ENCODE measurements at places on chromosomes 16 and 17.

DNA sequence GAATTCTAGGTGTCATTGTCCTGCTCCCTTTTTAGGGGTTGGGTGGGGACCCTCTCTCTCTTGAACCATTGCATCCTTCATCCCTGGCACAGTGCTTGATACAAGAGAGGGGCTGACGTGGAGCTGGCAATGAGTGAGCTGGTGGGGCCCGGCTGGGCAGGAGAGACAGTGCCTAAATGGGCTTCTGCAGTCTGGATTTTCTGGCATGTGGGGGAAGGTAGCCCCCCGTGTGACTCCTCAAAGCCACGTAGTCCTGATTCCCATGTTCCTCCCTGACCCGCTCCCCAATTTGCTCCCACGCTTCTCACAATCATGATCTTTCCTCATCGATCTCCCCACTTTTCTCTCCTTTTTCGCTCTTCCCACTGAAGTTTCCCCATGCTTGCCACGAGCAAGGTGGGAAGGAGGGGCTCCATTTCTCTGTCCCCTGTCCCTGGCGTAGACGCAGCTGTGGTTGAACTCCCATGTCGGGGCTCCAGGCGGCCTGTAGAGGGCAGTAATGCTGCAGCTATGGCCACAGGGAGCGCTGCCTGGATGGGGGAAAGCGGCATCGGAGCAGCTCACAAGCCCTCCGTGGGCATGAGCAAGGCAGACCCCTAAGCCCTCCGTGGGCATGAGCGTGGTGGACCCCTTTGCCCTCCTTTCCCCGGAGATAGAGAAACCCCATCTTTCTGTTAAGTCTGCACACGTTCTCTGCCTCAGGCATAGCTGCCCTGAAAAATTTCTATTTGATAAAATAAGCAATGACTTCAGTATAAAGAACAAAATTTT lies 47.5 kb downstream of the HAPSTR1 start:
- peak; percentile 60 for DNase-seq

DNA sequence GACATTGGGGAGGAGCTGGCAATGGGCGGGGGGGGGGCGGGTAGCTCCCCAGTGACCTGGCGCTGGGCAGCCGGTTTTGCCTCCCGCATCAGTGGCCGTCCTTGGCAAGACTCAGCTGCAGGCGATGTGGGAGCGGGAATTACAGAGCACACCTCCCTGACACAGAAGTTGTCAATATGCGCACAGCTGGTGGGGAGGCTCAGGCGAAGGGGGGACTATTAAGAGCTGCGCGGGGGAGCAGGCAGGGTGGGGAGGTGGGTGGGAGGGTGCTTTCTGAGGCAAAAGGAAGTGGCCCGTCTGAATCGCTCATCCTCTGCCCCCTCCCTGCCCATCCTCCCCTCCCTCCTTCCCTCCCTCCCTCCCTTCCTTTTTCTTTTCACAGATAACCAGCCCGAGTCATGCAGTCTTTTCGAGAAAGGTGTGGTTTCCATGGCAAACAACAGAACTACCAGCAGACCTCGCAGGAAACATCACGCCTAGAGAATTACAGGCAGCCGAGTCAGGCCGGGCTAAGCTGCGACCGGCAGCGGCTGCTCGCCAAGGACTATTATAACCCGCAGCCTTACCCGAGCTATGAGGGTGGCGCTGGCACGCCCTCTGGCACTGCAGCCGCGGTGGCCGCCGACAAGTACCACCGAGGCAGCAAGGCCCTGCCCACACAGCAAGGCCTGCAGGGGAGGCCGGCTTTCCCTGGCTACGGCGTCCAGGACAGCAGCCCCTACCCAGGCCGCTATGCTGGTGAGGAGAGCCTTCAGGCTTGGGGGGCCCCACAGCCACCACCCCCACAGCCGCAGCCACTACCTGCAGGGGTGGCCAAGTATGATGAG lies 44.0 kb downstream of the SREBF1 start:
- DNase-seq: peak; percentile 85

DNA sequence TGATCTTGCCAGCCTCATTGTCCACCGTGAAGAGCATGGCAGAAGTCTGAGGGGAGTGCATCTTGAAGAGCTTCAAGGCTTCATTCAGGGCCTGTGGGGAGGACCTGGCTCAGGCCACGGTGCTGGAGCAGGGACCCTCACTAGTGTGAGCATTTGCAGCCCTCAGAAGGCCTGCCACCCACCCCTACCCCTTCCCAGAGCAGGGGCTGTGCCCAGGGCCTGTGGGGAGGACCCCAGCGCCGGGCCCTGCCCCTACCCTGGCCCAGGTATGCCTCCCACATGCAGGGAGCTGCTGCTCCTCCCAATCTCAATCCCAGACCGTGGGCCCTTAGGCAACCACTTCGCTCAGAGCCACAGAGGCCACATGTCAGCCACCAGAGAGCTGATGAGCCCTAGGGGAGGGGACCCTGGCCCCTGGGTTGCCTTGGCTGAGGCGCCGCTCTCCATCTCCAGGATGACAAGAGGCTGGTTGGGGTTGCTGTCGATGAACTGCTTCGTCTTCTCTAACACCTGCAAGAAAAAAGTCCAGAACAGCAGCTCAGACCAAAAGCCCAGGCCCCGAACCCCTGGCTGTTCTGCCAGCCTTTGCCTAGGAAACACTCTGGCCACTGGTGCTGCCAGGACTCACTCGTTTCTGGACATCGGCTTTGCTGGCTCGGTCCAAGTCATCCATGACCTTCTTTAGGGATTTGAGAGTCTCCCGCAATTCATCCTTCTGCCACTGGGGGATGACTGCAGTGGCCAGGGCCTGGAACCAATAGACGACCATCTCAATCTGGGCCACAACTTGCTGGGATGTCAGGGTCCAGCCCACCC lies 1.8 kb upstream of the EXOSC6 start:
- peak; percentile 41 for DNase-seq

DNA sequence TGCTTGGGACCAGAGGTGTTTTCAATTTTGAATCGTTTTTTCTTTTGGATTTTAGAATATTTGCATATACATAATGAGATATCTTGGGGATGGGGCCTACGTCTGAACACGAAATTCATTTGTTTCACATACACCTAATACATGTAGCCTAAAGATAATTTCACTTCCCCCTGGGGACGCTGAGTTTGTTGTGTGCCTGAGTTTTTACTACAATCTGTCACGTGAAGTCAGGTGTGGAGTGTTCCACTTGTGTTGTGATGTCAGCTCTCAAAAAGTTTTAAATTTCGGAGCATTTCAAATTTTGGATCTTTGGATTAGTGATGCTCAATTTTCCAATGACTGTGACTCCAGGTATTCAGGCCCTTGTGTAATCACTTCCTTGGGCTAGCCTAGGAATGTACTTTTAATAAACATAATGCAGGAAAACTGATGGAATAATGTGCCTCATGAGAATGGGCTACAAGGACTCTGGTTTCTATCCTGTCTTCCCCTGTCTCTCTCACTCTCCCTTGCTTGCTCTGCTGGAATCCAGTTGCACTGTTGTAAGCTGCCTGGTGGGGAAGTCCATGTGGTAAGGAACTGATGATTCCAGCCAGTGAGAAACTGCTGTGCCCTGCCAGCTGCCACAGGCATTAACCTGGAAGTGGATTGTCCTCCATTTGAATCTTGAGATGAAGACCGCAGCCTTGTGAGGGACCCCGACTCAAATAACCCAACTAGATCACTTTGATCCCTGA lies 403.8 kb downstream of the SHISA9 start:
- no peak for DNase-seq

DNA sequence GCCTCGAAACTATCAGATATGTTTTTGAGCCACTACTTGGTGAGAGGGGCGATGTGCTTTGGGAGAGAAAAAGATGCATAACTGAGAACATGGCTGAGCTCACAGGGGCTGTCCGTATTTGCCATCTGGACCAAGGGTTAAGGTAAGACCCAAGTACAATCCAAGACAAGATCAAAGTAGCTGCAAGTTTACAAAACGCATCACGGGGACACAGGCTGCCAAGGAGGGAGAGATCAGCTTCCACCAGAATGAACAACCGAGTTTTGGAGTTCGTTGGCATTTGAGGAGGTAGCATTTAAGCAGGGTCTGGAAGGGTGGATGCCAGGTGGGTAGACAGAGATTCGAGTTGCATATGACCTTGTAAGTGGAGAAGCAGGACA lies 2.2 kb downstream of the PITPNC1 start:
- DNase-seq: peak; percentile 13

DNA sequence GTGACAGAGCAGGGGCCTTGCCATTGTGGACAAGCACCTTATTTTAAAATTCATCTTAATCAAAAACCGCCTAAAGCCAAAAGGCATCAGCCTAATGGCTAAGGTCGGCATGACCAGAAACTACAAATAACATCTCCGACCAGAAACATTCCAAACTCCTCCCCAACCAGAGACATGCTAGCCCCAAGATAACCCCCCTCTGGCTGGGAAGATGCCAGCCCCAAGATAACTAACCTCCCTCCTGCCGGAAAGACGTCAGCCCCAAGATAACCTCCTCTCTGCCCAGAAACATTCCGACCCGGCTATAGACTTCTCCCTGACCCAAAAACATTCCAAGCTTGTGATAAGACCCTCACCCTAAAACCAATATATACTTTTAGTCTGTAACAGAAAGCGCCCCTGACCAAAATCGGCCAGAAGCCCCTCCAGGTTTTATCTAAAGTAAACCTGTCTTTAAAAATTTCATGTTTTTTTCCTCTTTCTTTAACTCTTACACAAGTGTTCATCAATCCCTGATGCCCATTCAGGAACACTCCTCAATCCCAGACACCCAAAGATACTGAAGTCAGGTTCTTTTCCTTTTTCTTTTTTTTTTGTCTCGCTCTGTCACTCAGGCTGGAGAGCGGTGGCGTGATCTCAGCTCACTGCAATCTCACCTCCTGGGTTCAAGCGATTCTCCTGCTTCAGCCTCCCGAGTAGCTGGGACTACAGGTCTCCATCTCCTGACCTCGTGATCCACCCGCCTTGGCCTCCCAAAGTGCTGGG lies 32.7 kb downstream of the TLE7 start:
- DNase-seq: no peak

GRCh38 chr17:4189280-4189679 lies 46.3 kb downstream of the CYB5D2 start:
- no peak for DNase-seq

GRCh38 chr16:588639-588888 lies 1.3 kb upstream of the RAB40C start:
- peak; percentile 65 for DNase-seq

- peak; percentile 50 for DNase-seq
Observed at GRCh38 chr16:1770328-1771187, 785 bp downstream of the NME3 start.

- DNase-seq: no peak
Observed at GRCh38 chr17:57599271-57600045, 145.6 kb downstream of the CCDC182 start.

- DNase-seq: peak; percentile 59
Observed at GRCh38 chr17:17495536-17496188, 533 bp downstream of the RASD1 start.

- no peak for DNase-seq
Observed at GRCh38 chr16:88973415-88974050, 3.5 kb downstream of the CBFA2T3 start.

DNA sequence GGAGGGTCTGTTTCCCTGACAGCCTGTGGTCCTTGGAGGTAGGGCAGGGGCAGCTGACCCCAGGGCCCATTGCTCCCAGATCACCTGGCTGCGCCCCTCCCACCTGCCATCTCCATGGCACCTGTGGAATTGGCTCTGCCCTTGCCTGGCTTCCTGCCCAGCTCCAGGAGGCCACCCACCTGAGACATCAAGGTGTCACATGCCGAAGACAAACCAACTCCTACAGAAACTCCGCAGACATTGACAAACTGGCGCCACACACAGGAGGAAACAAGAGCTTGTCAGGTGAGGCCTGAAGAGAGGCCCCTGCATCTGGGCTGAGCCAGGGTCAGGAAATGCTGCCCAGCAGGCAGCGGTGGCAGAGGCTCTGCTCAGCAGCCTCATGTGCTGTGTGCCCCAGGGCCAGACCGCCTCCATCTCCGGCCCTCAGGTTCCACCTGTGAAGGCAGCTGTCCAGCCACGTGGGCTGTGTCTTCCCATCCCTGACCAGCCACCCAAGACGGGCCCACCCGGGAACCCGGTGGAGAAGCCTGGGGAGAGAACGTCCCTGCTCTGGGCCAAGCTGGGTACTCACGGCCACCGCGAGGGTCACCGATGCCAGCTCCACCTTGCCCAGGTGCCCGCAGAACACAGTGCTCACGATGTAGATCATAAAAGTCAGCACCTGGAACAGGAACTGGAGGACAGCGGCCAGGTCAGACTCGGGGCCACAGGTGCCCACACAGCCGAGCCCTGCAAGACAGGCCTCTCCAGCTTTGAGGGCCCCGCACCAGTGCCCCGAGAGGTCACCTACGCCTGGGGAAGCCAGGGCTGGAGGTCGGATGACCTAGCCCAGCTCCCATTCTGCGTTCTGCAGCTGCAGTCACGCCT lies 1.6 kb downstream of the SLC47A2 start:
- DNase-seq: no peak

GRCh38 chr16:46822270-46822669 lies 8.7 kb downstream of the C16orf87 start:
- DNase-seq: peak; percentile 74

GRCh38 chr17:74345433-74346241 lies 16.0 kb downstream of the BTBD17 start:
- no peak for DNase-seq

DNA sequence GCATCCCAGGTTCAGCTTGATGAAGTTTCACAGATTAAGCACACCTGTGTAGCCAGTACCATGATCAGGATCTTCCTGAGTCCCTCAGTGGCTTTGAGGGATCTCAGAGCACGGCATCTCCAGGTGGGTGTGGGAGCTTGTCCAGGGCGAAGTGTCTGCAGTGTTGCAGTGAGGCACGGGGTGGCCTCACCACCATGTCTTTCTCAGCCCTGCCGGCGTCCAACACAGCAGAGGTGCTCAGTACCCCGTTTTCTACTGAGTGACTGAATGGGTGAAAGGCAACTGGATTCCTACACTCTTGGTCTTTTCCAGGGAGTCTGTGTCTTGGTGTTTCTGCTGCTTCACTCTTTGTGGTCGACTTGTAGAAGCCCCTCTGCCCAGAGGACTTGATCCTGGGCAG lies 63.7 kb downstream of the MPRIP start:
- no peak for DNase-seq

DNA sequence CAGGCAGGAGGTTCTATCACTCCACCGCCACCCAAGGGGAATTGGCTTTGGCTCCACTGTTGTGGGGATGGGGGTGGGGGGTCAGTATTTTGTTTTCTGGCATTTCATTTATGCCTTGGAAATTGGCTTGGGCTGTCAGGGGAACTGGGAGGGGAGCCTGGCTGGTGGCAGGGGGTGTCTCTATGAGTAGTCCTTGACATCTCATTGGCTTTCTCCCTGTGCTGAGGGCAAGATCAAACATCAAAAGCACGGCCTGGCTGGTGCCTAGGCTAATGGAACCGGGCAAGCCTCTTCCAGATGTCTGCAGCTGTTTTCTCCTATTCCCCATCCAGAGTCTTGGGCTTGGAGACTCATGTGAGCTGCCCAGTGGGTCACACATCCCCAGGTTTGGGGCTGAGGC lies 17.4 kb upstream of the NGFR start:
- no peak for DNase-seq

- no peak for DNase-seq
Observed at GRCh38 chr16:65500007-65500406, 378.1 kb upstream of the CDH11 start.

- DNase-seq: no peak
Observed at GRCh38 chr17:3008336-3009288, 54.8 kb downstream of the OR1D5 start.

Data from astrocyte of the spinal cord (primary cell).